ENCODE measurements at places on chromosomes 1 and 21. TPM values are rescaled to one million over a fixed set of nuclear protein-coding genes. Genes with fewer than 3 reads are reported as not detected.

The CD48 gene
- polyA plus RNA-seq: 10.9 TPM

The SLC44A3 gene
- polyA plus RNA-seq: 29.3 TPM

- DNase-seq: no peak
These were observed 156.9 kb upstream of the NBPF11 start for GRCh38 chr1:148308832-148309458.

DNA sequence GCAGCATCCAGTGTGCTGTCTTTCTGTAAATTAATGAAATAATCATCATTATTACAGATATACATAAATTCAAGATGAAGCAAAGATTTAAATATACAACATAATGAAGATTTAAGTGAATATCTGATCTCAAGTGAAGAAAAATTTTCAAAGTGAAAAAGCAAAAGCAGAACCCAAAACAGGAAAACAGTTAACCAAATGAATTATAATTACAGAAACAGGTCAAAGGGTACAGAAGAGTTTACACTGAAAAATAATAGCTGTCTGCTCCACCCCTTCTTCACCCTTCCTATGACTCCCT lies 44.8 kb upstream of the GTF2B start:
- no peak for DNase-seq

GRCh38 chr1:42815941-42816584 lies 859 bp upstream of the ERMAP start:
- peak; percentile 22 for DNase-seq

DNA sequence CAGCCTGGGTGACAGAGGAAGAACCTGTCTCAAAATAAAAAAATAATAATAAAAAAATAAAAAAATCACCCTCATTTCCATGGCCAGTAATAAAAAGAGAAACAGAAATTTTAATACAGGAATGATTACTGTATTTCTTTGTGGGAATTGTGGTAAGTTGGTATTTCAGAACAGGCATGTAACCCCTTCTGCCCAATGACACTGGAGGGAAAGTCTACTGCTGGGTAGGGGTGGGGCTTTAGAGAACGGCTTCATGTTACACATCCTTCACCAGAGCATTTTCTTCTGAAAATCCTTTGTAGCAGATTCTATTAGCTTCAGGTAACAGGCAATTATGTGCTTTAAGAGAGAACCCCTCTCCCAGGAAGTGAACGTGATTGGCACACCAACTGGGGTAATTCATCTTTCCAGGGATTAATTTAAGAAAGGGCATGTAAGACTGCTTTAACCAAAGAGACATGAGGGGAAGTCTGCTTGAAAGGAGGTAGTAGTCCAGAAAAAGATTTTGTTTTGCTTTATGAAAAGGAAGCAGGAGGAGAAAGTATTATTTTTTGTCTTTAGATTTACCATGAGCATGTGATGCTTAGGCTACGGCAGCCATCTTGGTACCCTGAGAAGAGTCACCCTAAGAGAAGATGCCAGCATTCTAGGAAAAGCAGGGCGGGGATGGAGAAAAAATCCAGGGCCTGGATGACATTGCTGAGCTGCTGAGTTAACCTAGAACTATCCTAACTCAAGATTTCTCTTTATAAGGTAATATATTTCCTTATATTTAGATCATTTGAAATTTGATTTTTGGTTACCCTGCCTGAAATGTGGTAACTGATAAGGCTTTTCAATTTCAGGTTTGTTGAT lies 57.7 kb upstream of the DPT start:
- no peak for DNase-seq

DNA sequence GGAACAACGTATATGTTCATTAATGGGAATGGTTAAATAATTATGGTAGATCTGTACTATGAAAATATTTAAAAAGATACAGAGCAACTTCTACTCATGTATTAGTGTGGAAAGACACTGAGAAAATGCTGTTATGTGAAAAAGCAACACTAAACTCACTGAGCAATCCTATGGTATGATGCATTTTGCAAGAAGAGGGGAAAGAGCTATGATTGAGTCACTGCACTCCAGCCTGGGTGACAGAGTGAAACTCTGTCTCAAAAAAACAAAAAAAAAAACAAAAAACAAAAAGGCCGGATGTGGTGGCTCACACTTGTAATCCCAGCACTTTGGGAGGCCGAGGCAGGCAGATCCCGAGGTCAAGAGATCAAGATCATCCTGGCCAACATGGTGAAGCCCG lies 44.4 kb downstream of the ATP5PO start:
- DNase-seq: no peak

DNA sequence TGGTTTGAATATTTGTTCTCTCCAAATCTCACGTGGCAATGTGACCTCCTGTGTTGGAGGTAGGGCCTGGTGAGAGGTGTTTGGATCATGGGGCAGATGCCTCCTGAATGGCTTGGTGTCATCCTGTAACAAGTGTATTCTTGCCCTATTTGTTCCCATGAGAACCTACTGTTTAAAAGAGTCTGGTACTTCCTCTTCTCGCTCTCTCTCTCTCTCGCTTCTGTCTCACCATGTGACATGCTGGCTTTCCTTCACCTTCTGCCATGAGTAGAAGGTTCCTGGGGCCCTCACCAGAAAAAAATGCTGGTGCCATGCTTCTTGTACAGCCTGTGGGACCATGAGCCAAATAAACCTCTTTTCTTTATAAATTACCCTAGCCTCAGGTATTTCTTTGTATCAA lies 8.4 kb upstream of the PAXBP1 start:
- DNase-seq: no peak

DNA sequence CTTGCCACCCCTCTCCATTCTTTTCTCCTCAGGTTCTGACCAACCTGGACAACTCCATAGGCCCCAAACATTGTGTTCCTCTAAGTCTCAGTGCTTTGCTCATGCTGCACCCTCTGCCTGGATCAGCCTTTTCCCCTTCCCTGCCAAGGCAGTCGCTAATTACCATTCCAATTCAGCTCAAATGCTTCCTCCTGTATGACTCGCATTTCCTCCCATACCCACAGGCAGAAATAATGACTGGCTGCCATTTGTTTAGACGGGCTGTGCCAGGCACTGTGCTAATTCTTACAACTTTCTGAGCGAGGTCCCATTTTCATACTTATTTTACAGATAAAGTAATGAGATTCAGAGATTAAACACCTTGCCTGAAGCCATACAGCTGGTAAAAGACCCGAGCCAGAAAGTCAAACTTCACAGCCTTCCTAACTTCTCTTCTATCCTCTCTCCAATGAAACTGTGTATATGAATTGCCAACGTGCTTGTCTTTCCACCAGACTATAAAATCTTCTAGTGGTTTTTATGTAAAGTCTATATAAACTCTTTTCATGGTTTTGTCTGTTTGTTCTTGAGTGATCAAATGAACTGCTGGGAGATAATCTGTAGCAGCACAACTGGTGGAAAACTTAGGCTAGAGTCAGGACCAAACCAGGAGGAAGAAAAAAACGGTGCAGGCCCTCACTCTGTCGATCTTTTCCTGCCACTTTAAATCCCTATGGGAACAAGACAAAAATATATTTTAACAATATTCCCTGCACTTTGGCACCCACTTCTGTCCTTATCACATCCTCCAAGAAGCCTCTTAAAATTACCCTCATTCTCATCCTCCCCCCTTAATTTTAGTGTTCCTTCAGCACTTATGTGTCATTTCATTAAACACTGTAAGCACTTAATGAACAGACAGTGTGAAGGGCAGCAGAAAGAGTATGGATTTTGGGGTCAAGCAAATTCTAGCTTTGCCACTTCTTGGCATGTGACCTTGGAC lies 33.7 kb downstream of the RAB3B start:
- DNase-seq: no peak

DNA sequence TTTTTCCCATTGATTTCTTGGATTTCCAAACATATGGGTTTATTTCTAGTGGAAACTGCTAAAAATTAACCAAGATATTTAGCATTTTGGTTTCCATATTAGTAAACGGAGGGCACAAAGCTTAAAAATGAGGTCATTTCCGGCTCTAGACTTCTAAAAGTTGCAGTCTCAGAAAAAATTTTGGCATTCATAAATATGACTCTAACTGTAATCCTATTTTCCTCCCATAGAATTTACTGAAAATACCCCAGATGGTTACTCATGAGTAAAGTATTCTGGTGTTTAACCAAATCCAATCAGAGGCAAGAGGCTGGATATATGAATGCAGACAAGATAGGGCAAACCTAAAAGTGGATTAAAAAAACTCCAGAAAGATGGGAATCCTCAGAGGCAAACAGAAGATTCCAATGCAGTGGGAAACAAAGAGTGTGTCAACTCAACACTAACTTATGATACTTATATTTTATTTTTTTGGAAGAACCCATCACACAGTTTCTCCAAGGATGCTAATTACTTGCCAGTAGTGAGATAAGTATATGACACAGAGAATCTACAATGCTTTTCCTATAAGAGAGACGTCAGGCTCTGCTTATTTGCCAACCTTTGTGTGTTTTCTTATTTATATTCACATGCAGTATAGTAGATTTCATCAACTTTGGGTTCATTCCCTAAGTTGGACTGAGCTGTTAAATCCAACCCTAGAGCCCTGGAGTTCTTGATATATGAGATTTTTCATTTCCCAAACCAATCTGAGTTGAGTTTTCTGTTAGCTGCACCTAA lies 90.1 kb upstream of the BCL10 start:
- DNase-seq: no peak

- DNase-seq: no peak
These were observed 185.5 kb upstream of the C1orf174 start for GRCh38 chr1:4085546-4085945.

DNA sequence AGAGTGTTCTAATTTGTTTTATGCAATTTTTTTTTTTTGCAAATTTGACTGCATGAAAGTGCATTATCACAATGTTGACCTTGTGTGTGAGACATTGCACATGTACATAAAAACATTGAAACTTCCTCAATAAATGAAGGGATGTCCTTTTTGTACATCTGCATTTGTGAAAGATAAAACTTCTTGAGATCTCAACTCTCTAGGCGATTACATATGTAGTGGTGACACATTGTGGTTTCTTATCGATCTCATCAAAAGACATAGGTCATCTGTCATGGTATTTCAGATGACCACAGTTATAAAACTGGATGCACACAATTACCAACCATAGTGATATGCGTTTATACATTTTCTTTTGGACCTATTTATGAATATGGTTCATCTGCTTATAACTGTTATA lies 35.6 kb upstream of the C21orf91 start:
- no peak for DNase-seq

Data from right lung (tissue), 10 donors.